ENCODE measurements at places on chromosomes 5 and 9.

DNA sequence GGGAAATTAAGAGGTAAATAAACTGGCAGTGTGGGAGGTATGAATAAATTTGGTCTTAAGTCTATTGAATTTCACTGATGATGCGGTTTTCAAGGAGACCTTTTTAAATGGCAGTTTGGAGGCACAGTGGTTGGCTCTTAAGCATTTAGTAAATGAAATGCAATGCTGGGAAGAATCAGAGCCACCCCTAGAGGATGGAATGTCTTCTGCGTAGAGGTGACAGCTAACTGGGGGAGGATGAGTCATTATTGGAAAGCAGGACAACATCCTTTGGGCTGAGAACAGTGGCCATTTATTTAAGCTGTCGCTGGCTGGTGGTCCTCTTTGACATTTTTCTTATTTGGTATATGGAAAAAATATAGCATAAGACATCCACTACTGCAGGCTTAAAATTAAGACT is 163.2 kb downstream of the SH3GL2 start:
- DNase-seq, result no peak

DNA sequence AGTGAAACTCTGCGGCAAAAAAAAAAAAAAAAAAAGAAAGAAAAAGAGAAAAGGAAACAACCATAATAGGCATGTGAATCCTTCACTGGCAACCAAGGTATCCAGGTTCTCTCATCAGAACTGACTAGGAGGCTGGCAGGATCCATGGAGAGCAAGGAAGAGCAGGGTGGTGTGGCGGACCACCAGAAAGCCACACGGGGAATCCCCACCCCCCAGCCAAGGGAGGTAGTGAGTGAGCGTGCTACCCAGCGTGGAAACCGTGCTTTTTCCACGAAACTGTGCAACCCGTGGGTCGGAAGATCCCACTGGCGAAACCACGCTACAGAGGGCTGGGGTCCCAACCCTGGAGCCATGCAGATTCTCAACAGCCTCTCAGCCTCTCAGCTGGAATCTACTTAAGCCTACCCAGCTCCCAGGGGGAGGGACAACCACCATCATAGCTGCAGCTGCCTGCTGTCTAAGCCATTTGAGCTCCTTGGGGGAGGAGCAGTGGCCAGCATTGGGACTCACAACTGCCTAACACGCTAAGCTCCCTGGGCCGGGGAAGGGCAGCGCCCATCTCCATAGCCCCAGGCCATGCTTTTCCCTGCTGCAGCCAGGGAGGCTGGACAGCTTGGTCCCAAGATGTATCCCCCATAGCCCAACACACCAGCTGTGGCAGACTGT is 91.6 kb downstream of the PRELID2 start:
- no peak for DNase-seq

DNA sequence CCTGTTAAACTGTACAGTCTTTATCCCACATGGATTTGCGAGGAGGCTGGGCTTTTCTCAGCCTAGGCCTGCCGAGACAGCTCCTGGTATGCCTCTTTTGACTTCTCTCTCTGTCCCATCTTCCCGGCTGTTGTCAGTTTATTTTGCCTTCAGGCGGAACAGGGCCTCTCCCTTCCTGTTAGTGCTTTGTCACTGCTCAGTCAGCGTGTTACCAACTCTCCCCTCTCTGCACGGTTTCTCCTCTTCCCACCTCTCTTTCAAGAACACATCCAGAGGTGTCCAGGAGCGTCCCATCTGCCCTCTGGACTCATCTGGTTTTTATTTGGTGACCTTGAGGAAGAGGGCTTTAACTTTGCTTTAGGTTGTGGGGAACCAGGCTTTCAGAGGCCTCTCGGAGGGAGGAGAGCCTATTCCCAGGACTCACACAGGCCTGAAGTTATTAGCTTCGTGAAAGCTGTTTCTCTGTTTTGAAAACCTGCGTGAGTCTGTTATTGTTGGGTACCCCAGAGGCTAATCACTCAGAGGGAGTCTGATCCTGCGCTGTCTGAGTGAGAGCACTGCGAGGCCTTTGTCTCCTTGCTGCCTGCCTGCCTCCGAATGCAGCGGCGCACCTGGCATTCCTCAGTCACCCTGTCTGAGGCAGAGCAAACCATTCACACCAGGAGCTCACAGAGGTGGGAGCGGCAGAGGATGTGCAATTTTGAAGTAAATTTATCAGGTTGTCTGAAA is 234.4 kb upstream of the MPDZ start:
- no peak for DNase-seq

DNA sequence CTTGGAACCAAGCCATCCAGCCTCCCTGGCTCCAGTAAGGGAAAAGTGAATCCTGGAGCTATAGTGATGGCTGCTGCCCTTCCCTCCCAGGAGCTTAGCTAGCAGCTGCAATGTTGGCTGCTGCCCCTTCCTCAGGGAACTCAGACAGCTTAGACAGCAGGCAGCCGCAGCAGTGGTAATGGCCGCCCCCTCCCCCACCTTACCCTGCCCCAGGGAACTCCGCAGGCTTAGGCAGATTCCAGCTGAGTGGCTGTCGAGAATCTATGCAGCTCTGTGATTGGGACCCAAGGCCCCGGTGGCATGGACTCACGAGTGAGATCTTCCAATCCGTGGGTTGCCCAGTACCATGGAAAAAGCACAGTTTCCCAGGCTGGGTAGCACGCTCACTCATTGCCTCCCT is 378.6 kb downstream of the NNT start:
- DNase-seq, result no peak

- DNase-seq, result no peak
These were observed 247.7 kb upstream of the RFX3 start for GRCh38 chr9:3773362-3774060.

GRCh38 chr9:83199240-83199639 is 136.3 kb upstream of the RASEF start:
- DNase-seq, result no peak

GRCh38 chr5:154097031-154097430 is 58.3 kb downstream of the MFAP3 start:
- DNase-seq, result no peak

DNA sequence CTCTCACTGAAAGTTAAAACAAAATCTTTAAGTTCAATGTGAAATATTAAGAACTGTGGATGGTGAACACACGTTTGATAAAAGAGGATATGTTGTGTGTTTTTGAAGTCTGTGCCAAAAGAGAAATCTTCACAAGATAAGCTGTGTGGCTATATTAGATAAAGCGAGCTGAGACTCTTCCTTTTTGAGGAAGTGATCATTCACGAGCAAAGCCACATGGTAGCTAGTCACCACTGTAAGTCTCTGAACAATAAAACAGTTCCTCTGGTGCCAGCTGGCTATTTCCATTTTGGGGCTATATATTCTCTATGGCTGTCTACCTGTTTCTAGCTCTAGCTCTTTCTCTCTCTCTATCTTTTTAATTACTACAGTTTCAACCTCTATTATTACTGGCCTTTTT is 1849.2 kb upstream of the C9orf72 start:
- no peak for DNase-seq

GRCh38 chr5:156124708-156125107 is 202.3 kb upstream of the SGCD start:
- DNase-seq, result no peak

- DNase-seq, result no peak
These were observed 15.6 kb downstream of the SPARC start for GRCh38 chr5:151670953-151671636.

- no peak for DNase-seq
These were observed 106.6 kb upstream of the ANKRD55 start for GRCh38 chr5:56339732-56340131.

GRCh38 chr9:87644659-87645058 is 81.3 kb upstream of the CTSL start:
- DNase-seq, result no peak

- DNase-seq, result no peak
These were observed 49.0 kb downstream of the NDUFAF2 start for GRCh38 chr5:60993875-60994571.

DNA sequence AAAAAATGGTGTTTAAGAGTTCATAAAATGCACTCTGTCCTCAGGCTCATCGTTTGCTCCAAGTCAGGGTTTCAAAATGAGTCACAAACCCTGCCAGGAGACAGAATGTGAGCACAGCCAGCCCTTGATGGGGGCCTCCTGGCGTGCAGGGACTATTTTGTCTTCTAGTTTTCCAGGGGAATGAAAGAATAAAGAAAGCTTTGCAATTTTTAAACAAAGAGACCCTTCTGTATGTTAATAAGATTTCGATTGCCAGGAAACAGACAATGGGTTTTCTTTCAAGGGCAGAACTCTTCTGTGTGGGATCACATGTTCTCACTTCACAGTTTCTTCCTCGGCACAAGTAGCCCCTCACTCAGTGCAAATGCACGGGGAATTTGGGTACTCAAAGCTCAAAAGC is 121.4 kb upstream of the C6 start:
- peak; percentile 14 for DNase-seq

DNA sequence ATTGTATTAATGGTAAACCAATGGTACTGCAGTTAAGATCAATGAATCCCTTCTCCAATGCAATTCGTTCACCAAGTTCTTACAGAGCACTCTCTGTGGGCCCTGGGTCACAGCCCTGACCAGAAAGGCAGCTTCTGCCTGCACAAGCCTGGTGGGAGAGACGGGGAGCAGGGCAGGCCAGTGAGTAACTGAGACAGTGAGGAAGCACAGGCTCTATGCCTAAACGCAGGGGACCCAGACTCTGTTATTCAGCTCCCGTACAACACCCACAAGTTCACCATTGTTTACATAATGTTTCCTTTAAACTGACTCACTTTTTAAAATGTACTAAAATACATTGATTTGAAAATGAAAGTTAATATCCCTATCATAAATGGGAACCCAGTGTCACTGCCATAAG is 40.5 kb upstream of the CTSL start:
- no peak for DNase-seq

DNA sequence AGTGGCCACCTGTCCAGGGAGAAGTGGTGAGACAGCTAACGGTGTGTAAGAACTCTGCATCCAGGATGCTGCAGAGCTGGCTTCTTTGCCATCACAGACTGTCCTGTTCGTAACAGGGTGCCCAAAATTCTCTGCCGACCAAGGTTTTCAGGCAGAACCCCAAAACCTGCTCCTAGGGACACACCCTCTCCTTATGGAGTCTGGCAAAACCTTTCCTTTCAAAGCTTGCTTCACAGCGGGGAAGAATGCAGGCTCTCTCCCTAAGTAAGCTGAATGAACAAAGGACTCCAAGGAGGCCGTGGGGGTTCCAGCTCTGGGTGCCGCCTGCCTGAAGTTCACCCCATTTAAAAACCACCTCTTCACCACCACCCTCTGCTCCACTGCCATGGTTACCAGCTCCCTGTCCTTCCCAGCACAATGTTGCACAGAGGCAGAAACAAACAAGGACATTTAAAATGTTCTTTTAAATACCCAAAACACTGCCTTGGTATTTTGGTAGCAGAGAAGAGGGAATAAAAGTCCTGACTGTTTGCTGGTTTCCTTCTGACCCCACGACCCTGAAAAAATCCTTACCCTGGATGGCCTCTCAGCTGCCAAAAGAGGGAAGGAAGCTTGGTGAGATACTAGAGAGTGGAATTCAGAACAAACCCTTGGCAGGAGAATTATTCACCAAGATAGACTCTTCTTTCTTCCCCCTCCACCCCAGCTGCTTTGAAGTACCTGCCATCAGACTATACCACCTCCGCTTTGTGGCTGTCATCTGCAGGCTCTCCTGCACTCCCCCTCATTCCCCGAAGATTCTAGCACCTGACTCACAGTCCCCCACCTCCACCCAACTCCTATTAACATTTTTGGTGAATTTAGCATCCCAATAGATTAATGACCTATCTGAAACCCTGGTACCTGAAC is 7.1 kb upstream of the KLF9 start:
- peak; percentile 24 for DNase-seq

DNA sequence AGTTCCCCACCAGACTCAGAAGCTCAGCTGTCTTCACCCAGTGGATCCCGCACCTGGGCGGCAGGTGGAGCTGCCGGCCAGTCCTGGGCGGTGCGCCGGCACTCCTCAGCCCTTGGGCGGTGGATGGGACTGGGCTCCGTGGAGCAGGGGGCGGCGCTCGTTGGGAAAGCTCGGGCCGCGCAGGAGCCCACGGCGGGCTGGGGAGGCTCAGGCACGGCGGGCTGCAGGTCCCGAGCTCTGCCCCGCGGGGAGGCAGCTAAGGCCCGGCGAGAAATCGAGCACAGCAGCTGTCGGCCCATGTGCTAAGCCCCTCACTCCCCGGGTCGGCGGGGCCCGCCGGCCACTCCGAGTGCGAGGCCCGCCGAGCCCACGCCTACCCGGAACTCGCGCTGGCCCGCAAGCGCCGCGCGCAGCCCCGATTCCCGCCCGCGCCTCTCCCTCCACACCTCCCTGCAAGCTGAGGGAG is 560.0 kb downstream of the BRINP1 start:
- DNase-seq, result no peak

DNA sequence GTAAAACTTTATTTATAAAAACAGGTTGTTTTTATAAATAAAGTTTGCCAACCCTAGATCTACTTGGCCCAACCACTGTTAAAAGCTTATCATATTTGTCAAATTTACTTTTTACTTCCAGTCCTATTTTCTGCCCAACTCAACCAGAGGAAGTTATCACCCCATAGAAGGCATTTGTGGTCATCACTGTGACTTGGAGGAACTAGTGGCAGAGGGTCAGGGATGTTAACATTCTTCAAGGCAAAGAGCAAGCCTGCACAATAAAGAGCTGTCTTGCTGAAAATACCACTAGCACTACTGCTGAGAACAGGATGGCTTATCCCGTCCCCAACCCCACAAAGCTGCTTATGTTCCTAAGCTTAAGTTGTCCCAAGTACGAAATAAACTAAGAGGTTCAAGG is 22.3 kb downstream of the TTC33 start:
- no peak for DNase-seq

- DNase-seq, result no peak
These were observed 201.1 kb downstream of the SNX18 start for GRCh38 chr5:54718656-54719055.

DNA sequence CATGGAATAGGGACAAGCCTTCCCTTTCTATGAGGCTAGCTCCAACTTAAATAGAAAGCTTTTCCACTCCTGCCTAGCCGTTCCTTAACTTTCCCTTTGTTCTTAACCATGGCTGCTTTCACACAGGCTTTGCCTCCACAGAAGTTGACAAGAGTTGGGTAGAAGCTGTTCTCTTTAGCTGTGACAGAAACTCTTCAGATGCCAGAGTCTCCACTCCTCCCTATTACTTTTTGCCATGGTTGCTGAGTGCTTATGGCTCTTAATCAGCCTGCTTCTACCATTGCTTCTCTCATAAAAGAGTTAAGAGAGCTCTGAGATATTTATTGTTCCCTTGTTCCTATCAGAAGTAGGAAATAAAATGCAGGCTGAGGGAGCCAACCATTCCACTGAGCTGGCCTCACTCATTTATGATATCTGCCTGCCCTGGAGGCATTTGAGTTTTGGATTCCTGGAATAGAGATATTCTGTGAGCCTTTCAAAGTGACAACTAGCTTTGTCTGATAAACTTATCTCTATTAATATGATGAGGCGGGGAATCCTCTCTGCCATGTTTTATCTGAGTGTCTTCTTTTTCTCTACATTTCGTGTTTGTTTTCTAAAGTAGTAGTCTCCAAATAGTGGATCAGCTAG is 162.6 kb downstream of the DMAC1 start:
- DNase-seq, result no peak

Data from nucleus accumbens (tissue), 56 donors.